NCI-H446 treated with DMSO at 0.1 percent for 48 hours (cell line): ENCODE measurements at places on chromosomes 3 and 15.

DNA sequence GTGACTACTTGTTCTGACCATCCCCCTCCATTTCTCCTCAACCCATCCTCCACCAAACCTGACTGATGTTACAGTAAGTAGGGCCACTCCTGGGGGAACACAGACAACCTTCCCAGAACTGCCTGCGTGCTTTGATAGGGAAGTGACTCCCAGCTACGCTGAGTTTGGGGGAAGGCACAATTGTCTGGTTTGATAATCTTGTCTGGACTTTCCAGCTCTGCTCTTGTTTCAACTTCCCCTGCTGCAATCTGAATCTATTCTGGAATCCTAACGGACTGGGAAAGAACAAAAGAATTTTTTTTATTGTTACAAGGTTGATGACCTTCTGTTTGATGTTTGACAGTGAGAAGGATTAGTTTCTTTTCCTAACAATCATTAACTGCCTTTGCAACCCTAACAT is 895.6 kb downstream of the ROBO1 start:
- no peak for DNase-seq

DNA sequence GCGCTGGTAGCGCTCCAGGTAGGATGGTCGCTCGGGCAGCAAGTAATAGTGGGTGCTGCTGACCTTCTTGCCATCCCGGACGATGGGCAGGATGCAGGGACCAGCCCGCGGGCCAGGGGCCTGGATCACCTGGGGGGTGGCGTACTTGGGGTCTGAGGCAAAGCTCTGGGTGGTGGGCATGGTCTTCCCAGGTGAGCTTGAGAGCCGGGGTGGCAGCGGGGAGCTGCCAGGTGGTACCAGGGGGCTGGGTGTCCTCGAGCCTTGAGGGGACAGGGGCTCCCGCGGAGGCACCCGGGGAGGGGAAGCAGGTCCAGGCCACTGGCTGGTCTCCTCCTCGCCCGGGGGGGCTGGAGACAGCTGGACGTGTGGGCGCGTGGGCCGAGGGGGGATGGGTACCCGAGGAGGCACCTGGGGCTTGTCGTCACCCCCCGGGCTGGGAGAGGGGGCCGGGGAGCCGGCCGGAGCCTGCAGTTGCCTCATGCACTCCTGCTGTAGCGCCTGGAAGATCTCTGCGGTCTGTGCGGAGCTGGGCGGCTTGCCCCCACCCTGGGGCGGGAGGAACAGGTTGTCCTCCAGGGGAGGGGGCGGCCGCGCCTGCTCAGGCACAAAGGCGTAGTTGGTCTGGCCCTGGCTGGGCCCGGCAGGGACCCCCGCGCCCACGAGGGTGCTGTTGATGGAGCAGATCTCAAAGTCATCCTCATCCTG is 40.6 kb downstream of the TNK2 start:
- DNase-seq, result no peak

DNA sequence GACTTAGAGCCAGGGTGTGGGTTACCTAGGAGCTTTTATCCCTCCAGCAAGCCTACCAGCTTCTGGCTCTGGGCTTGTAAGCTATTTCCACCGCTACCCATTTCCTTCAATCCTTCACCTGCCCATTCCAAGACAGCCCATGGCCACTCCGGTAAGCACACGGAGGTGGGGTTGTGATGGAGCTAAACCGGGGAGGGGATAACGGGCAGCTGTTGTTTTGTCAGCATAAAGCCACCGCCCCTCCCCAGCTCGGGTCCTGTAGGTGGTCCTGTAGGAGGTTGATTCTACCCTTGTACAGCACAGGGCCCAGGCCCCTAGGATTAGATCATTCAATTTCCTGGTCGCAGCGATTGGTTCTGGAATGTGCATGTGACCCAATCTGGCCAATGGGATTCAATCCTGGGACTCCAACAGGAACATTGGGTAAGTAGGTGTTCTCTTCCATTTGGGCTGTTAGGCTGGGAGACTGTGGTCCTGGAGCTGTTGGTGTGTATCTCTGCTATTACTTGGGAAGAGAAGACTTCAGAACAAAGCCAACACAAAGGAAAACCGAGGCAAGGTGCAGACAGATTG is 150.6 kb downstream of the RAB11A start:
- DNase-seq, result no peak

DNA sequence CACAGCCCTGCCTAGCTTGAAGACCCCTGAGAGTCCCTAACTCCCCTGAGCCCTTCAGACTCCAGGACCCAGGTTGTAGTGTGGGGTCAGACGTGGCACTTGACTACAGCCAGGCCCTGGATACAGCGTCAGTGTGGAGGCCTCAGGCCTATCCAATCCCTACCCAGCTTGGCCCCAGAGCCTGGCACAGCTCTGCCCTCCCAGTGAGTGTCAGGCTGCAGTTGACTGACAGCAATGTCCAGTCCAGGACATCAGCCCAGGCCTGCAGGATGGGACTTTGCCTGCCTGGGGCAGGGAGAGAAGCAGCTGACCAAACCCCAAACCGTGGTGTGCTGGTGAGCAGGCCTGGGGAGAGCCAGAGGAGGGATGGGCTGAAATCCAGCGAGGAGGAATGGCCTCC is 27.3 kb downstream of the KLF13 start:
- no peak for DNase-seq

DNA sequence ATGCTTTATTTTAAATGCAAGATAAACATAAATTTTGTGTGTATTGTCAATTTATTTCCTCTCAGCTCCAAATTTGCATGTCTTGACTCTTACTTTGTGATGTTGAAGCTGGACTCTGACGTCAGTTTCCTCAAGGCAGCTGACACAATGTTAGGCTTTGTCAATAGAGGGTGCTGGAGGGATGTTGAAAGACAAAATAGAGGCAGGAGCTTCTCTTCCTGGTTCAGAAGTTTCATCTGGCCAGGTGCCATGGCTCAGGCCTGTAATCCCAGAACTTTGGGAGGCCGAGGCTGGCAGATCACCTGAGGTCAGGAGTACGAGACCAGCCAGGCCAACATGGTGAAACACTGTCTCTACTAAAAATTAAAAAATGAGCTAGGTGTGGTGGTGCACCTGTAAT is 408.6 kb downstream of the GBE1 start:
- DNase-seq, result peak; percentile 11

DNA sequence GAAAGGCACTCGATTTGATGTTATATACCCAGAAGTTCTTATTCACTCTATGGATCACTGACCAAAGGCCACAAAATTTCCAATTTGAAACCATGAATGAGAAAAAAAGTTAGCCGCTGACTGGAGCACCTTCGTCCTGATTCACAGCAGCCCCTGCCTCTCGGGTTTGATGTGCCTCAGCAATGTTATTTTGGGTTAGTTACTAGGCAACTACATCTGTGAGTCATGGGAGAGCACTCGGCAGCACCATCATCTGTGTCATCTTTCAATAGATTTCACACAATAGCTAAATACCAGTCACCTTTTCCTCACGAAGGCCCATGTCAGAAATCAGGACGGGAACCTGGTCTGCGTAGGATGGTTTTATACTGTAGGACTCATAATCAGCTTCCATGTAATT is 269.2 kb downstream of the ZBBX start:
- no peak for DNase-seq

- DNase-seq, result peak; percentile 13
Observed at GRCh38 chr3:113536627-113537101, 4.3 kb downstream of the SIDT1 start.

DNA sequence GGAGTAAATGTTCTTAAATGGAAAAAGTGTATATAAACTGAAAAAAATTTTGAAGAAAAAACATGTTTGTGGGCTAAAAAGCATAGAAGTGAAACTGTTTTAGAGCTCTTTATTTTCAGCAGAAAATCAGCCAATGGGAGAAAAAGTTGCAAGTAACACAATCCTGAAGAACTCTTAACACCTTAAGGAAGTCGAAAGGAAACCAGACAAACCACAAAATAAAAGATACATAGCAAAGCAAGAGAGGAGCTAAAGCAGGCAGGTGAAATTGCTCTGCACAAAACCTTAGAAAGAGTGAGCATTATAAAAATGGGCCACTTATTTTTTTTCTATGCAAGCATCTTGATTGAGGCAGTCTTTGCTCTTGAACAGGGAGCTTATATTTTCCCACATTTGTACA is 300.5 kb downstream of the RAP2B start:
- no peak for DNase-seq
